ENCODE measurements at places on chromosomes 13 and 19.
A peak's percentile ranks its signal among the peaks of the same experiment; 100 is the strongest.

DNA sequence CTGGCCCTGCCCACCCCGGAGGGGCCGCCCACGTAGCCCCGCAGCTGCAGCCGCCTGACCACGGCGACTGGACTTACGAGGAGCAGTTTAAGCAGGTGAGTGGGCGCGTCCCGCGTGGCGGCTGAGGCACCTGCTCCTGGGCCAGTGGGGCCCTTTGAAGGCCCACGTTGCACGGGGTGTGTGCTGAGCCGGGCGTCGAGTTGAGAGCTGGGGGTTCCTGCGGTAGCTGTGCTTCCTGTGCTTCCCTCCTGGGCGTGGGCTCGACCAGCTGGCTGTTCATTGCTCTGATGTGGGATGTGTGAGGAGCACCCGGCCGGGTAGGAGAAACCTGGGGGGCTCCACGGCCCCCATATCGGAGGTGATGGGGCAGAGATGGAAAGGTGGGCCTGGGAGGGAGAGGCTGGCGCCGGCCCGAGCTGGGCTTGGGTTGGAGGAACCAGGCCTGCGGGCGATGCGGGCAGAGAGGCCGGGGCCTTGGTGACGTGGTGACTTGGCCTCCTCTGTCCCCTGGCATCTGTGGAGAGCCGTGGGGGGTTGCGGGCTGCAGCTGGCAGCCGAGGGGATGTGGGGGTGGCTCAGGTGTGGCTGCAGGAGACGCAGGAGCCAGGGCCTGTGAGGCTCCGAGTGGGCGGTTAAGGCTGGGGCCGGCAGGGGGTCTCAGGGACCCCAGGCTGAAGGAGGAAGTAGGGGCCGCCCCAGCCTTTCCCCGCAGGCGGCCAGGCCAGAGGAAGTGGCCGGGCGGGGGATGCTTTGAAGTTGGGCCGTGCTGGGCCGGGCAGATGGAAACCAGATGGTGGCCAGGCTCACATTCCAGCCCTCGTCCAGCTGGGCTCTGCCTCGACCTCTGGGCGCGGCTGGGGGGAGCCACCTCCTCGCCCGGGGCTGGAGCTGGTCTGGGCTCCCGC lies 7.1 kb downstream of the ARID3A start:
- peak; percentile 45 for DNase-seq

DNA sequence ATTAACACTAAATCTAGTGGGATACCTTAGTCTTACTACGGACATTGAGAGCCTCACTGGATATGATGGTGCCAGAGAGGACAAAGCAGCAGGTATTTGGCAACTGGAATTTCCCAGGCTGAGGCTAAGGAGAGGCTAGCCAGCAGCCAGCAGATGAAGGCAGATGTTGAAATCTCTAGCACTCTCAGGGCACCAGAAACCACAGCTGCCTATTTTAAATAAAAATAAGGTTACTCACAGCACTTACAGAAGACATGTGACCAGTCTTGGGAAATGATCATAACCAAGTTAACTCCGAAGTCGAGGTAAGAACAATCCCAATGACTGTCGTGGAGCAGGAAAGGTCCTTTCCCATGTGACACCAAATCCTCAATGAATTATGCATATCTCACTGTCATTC lies 1726.0 kb downstream of the EFNB2 start:
- no peak for DNase-seq

DNA sequence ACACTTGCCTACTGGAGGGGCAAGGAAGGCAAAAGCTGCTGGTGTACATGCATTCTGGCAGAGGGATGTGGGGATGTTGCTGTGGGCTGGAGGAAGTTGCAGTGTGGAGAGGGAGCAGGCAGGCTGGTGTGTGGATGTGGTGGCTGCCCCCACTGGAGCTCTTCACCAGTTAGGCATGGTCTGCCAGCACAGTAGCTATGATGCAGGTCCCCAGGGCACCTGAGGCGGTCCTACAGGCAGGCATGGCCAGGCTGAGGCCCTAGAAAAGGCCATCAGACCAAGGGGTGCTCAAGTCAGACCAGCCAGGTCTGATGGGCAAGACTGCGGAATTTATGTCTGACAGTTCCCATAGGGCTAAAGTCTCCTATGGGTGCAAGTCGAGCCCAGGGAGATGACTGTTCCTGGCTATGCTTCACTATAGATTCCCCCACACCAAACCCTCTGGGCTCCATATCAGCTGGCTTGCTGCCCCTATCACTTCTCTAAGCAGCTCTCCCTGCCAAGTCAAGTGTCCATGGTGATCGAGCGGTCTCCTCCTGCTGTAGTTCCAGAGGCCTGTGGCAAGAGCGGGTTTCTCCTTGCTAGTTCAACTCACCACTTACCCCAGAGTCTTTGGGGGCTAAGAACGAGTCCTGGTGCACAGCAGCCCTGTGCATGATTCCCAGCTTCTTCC lies 473.1 kb downstream of the TDRD3 start:
- DNase-seq: no peak

DNA sequence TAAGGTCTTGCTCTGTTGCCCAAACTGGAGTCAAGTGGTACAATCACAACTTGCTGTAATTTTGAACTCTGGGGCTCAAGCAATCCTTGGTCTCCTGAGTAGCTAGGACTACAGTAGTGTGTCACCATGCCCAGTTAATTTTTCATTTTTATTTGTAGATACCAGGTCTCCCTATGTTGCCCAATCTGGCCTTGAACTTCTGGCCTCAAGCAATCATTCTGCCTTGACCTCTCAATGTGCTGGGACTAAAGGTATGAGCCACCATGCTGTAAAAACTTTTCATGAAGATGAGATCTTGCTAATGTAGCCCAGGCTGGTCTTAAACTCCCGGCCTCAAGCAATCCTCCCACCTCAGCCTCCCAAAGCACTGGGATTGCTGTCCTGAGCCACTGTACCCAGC lies 15.1 kb upstream of the NAA16 start:
- no peak for DNase-seq

GRCh38 chr13:67283637-67284036 lies 53.5 kb upstream of the PCDH9 start:
- DNase-seq: no peak

GRCh38 chr13:98478189-98479129 lies 98.4 kb downstream of the STK24 start:
- peak; percentile 53 for DNase-seq

DNA sequence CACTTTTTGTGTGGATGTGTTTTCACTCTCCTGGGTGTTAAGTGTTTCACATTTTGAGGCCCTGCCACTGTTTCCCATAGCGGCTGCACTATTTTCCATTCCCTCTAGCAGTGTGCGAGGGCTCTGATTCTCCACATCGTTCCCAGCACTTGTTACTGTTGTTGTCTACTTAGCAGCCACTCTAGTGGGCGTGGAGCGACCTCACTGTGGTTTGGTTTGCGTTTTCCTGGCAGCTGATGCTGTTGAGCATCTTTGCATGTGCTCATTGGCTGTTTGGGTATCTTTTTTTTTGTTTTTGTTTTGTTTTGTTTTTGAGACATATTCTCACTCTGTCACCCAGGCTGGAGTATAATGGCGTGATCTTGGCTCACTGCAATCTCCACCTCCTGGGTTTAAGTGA lies 14.4 kb downstream of the NAXD start:
- DNase-seq: no peak

DNA sequence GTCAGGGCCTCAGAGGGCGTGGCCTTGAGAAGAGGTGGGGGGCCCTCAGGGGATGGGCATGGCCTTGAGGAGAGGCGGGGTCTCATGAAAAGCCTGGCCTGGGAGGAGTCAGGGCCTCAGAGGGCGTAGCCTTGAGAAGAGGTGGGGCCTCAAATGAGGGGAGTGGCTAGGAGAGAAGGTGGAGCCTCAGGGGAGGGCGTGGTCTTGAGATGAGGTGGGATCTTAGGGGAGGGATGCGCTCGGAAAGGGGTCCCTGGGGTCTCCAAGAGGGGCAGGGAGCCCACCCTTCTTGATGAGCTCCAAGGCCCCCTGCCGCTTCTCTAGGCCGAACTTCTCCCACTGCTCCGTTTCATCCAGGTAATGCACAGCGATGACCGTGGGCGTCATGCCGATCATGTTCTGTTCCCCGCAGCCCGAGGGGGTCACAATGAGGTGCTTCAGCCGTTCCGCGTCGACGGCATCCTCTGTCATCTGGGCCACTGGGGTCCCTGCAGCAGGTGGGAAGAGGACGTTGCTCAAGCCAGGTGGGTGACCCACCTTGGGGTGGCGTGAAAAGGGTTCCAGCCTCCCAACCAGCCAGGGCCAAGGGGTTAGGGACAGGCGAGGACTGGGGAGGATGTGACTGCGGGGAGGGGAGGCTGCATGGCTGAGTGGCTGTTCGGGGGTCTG lies 24.3 kb upstream of the TNFSF14 start:
- no peak for DNase-seq

DNA sequence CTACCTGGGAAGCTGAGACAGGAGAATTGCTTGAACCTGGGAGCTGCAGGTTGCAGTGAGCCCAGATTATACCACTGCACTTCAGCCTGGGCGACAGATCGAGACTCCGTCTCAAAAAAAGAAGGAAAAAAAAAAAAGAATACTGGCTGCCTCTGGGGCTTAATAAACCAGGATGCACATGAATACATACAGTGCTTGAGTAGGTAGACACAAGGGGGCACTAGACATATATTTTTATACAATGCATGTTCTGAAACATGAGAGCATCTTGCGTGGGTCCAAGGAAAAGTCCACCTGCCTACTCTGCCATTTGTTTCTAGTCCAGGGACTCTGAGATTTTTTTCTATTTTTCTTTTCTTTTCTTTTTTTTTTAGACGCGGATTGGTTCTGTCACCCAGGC lies 31.2 kb downstream of the KEAP1 start:
- DNase-seq: no peak

- DNase-seq: no peak
Observed at GRCh38 chr13:38905081-38905480, 85.5 kb downstream of the STOML3 start.

- DNase-seq: no peak
Observed at GRCh38 chr19:19626516-19627472, 1.2 kb downstream of the LPAR2 start.

GRCh38 chr19:11485245-11485837 lies 4.5 kb upstream of the ELAVL3 start:
- DNase-seq: no peak

DNA sequence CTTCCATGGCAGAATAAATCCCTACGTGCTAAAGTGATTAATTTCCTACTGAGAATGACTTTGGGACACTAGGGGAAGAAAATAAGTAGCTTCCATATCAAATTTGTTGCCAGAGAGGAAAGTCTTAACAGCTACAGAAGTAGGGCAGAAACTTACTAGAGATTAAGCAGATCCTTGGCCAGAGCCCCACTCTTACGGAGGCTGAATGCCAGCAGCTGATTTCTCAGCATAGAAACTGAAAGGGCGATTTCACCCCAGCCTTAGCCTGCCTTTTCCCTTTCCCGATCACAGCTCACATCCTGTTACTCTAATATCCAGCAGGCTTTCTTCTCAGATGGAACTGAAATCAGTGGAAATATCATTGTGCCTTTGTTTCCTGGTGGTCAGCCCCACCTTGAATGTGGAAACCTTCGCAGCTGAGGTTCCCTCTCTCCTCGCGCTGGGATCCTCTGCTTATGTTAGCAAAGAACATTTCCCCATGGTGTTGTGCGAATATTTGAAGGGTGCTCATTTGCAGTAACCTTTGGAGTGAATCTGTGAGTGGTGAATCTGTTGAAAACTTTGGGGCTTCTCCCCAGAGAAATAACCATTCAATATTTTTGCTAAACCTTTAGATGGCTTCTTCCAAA lies 8.4 kb downstream of the FAM124A start:
- no peak for DNase-seq

DNA sequence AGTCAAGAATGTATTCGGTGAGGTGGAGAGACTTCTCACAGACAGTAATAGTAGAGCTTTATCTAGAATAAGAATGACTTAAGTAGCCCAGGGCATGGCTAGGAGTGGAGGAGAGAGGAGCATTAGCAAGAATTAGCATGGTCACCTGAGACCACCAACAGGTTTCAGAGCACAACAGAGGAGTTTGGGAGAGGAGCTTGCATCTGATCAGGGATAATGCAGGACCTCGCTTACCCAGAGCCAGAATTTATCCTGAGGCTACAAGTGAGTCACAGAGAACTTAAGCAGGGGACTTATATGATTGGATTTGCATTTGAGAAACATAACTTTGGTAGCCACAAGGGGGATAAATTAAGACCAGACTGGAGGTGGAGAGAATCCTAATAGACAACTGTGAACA lies 102.1 kb upstream of the FNDC3A start:
- no peak for DNase-seq

GRCh38 chr13:33582121-33582520 lies 235.8 kb upstream of the RFC3 start:
- DNase-seq: no peak

- no peak for DNase-seq
Observed at GRCh38 chr19:35717665-35718344, at the start of gene KMT2B. Gene KMT2B (plus strand): TSS chr19:35718003. CDS start chr19:35718019, 16 bp downstream.

DNA sequence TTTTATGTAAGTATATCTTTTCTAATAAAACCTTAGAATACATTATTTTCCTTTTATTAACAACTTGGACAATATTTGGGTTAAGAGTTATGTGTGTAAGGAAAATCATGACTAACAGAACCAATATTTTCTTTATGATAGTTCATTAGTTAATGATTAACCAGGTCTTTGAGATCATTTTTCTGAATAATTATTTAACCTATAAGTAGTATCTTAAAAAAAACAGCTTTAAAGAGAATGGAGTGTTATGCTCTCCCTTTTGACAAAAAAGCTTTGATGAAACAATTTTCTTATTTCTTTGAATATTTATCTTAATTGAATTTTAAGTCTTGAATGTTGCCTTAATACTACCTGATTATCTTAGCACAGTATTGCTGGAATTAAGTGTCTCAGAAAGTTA lies 3.8 kb downstream of the SLAIN1 start:
- DNase-seq: no peak

- peak; percentile 69 for DNase-seq
Observed at GRCh38 chr13:114148521-114148855, 16.1 kb upstream of the RASA3 start.

DNA sequence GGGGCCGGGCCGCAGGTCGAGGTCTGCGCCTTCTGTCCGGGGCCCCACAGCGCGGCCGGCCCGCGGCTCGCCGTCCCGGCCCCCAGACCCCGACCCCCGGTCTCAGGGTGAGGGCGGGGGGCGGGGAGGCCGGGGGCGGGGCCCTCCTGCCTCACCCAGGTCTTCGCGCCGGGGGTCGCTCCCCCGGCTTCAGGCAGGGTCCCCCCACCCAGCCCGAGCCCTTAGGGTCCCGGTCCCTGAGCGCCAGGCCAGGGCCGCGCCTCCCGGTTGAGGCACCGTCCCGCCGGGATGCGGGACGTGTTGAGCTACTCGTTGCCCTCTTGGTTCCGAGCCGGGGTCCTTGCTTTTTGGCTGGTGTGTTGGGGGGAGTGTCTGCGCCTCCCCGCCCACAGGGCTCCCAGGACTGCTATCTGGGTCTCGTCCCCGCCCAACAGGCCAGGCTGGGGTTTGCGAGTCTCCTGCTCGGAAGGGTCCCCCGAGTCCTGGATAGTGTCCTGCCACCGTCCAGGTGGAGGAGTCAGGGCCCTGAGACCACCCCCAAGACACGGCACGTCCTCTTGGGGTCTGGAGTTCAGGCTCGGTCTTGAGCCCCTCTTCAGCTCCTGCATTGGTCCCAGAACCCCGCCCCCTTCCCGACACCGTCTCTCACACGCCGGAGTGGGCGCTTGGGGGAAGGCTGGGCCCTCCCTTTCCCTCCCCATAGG lies 452 bp downstream of the PIAS4 start:
- no peak for DNase-seq

GRCh38 chr13:92900446-92900845 lies 326.2 kb upstream of the GPC6 start:
- DNase-seq: no peak
